Upper lobe of left lung (tissue), 6 donors: ENCODE measurements at places on chromosomes 7 and 10. TPM values are rescaled to one million over a fixed set of nuclear protein-coding genes. Genes with fewer than 3 reads are reported as not detected.

DNA sequence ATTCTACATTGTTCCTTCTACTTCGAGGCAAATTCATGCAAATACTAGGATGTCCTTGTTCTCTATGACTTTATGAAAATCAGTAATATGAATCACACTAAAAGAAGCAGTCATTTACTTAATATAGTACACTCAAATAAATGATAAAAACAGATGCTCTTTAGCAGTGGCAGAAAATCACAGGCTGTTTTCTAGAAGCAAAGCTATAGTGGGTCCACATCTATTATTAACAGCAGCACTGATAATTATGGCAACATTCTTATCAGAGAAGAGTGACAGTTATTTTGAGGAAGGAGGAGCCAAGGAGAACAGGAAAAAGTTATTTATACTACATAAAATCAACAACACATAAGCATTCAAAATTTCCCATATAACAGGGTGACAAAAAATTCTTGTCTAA, 16.5 kb downstream of the KIF5B start:
- no peaks in the 10 kb centered on the region for H3K27me3 ChIP-seq
- DNase-seq = no peak

DNA sequence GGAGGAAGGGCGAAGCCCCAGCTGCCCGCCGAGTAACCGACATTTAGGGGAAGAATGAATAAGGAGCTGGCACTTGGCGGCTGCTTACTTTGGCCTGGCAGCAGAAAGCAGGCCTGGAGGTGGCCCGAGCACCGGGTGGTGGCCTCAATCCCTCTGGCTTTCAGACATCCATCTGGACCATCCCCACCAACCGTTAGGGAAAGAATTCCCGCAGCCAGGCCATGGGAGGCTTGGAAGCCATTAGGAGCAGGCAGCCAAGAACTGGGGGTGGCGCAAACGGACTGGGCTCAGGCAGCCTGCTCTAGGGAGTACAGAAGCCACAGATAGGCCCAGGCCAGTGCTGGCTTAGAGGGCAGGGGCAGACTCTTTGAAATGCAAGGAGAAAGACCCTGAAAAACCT, 132.7 kb downstream of the NEURL1 start:
- H3K36me3 ChIP-seq = peaks cover 15% of the 10 kb centered on the region
- no peaks in the 10 kb centered on the region for H3K4me1 ChIP-seq
- no peak for DNase-seq
- H3K27ac ChIP-seq = no peak overlapping the region

- H3K27me3 ChIP-seq = no peaks in the 10 kb centered on the region
- H3K4me3 ChIP-seq = peak overlapping the region; percentile 71
- peaks cover 50% of the 10 kb centered on the region for H3K4me1 ChIP-seq
- no peak for DNase-seq
- H3K36me3 ChIP-seq = peaks cover 17% of the 10 kb centered on the region
Observed at GRCh38 chr10:78035025-78035424, 1.4 kb downstream of the RPS24 start.

- H3K27me3 ChIP-seq = no peaks in the 10 kb centered on the region
- H3K27ac ChIP-seq = no peak overlapping the region
- H3K4me3 ChIP-seq = no peak overlapping the region
- DNase-seq = no peak
- no peaks in the 10 kb centered on the region for H3K4me1 ChIP-seq
Observed at GRCh38 chr10:21744223-21744622, 210.2 kb downstream of the MLLT10 start.

Gene COL26A1
- 0.20 TPM for total RNA-seq

DNA sequence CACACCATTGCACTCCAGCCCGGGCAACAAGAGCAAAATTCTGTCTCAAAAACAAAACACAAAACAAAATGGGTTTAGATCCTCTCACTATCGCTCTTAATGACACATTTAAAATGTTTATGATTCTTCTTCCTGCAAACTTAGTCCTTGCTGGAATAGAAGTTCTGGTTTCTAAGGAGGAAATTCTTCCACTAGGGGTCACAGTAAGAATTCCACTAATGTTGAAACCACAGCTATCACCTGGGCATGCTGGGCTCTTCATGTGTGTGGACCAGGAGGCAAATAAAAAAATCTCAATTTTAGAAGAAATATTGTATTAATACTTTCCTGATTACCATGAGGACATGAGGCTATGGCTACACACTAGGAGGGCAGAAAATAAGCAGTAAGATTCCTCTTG, 915.8 kb downstream of the TYW1 start:
- H3K4me1 ChIP-seq = no peaks in the 10 kb centered on the region
- H3K27me3 ChIP-seq = no peaks in the 10 kb centered on the region
